Activated naive CD4-positive, alpha-beta T cell treated with anti-CD3 and anti-CD28 coated beads, Interleukin-2, amount 50 U/mL, for 72 hours (primary cell): ENCODE measurements at places on chromosomes 6 and 20.

GRCh38 chr20:50089140-50089786, 23.7 kb downstream of the UBE2V1 start:
- no peak for DNase-seq

- DNase-seq: no peak
Observed at GRCh38 chr6:128068119-128068479, 167.2 kb upstream of the THEMIS start.

DNA sequence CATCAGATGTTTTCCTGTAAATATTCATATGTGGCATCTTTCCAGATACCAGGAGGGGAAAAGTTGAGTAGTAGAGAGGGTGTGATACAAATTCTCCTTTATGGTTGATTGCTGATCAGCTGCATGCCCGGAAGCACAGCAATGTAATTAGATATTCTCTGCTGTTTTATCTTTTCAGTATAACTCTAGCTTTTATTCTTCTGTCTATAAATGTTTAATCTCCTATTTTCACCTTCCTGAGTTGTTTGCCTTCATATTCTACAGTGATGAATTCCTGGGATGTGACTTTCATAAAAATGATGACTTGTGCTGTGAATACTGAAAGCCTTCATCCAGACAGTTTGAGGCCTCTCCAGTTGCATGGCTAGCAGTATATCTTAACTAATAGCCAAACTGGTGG, 53.7 kb downstream of the SH3BGRL2 start:
- no peak for DNase-seq

- no peak for DNase-seq
Observed at GRCh38 chr20:59160389-59161115, 3.1 kb upstream of the ZNF831 start.

DNA sequence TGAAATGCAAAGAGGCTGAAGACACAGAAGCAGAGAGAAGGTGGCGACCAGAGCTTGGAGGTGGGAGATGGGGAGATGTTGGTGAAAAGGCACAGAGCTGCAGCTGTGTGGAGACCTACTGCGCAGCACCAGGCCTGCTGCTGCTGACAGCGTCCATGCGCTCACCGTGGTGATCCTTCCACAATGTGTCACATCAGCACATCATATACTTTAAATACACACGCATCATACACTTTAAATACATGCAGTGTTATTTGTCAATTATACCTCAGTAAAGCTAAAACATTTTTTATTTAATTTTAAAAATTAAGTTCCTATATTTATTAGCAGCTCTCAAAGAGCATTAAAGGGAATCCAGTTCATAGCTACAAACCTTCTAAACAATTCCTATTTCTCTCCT, 200.9 kb downstream of the TTLL2 start:
- DNase-seq: no peak

- DNase-seq: no peak
Observed at GRCh38 chr20:13340088-13340487, 119.0 kb downstream of the ISM1 start.

GRCh38 chr6:37056439-37057127, 51.1 kb downstream of the FGD2 start:
- no peak for DNase-seq

DNA sequence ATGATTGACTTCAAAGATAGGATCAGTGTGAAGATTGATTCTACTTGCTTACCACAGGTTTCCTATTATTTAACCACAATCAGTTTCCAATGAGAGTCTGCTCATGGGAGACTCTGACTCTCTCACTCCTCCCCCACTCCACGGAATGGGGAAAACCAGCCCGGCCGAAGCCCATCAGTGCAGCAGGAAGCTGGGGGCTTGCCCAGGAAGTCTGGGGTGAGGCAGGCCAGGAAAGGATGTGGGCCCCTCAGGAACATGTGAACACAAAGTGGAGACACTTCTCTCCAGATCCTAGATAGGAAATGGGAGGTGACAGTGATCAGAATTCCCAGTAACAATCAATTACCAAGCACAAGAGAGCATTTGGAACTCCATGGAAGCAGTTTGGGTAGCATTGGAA, 144.2 kb downstream of the TTLL2 start:
- no peak for DNase-seq

GRCh38 chr6:12309070-12309469, 18.9 kb downstream of the EDN1 start:
- no peak for DNase-seq

- no peak for DNase-seq
Observed at GRCh38 chr6:158219228-158219627, 51.1 kb downstream of the GTF2H5 start.

DNA sequence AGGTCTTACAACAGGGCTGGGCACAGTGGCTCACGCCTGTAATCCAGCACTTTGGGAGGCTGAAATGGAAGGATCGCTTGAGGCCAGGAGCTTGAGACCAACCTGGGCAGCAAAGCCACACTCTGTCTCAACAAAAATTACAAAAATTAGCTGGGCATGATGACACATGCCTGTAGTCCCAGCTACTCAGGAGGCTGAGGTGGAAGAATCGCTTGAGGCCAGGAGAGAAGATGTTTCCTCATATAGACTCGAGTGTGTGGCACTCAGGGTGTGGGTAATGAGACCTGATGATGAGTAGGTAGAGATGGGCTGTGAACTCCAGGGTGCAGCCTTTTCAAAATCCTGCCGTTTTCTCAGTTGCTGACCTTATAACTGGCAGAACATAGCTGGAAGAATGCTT, 125.3 kb upstream of the FOXO3 start:
- DNase-seq: no peak

DNA sequence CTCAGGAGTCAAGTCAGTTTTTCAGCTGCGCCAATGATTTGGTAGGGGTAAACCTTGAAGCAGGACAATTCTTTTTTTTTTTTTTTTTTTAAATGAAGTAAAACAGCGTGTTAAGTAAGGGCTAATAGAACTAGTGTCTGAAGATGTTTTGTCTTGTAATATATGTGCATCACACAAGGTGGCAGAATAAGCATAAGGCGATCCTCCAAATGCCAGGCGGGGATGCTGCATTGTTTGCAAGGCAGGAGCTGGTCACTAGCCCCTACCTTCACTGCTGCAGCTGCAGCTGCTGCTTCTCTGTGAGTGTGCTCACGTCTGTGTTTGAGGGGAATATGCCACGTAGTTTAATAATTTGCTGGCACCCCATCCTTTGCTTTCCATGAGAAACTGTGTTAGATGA, 272.7 kb upstream of the MAP3K7 start:
- no peak for DNase-seq

- no peak for DNase-seq
Observed at GRCh38 chr6:107179004-107179403, 63.7 kb upstream of the BEND3 start.

DNA sequence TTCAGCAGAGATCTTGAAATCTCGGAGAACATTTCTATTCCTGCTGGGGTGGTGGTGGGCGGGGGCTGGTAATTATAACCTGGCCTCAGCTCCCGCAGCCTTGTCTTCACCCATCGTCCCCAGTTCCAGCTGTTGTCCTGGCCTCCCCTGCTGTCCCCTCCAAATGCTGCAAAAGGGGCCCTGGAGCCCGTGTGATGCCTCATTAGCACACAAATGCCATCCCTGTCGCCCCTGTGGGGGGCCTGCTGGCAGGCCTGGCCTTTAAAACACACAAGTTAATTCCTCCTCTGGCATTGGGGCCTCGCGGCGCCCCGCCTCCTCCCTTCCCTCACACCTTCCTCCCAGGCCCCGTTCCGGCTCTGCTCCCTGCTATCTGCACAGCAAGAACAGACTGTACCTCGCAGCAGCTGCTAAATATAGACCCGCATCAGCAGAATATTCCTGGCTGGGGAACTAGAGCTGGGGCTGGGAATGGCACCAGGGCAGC, 85.7 kb downstream of the CDH22 start:
- no peak for DNase-seq

- no peak for DNase-seq
Observed at GRCh38 chr6:15897063-15897876, 231.6 kb upstream of the MYLIP start.

DNA sequence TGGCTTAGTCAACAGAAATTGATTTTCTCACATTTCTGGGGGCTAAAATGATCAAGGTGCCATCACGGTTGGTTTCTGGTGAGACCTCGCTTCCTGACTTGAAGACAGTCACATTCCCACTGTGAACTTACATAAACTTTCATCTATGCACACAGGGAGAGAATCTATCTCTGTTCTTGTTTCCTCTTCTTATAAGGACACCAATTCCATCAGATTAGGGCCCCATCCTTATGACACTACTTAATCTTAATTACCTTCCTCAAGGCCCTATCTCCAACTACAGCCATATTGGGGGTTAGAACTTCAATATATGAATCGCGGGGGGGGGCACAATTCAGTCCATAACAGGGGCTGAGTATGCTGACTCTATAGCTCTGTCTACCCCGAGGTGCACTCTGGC, 10.6 kb upstream of the SCGN start:
- DNase-seq: no peak

- DNase-seq: no peak
Observed at GRCh38 chr6:16358531-16359138, 120.2 kb downstream of the GMPR start.

DNA sequence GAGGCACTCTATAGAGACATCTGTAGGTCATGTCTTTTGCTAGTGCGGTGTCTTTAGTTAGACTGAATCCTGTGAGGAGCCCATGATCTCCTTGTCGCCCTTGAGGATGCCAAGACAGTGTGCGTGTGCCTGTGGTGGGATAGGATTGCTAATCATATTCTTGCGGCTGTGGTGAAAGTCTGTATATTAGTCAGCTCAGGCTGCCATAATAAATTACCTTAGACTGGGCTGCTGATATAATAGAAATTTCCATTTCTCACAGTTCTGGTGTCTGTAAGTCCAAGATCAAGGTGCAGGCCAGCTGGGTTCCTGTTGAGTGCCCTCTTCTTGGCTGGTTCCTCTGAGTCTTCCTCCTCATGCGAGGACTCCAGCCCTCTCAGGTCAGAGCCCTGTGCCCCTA, 141.2 kb downstream of the JARID2 start:
- DNase-seq: no peak

DNA sequence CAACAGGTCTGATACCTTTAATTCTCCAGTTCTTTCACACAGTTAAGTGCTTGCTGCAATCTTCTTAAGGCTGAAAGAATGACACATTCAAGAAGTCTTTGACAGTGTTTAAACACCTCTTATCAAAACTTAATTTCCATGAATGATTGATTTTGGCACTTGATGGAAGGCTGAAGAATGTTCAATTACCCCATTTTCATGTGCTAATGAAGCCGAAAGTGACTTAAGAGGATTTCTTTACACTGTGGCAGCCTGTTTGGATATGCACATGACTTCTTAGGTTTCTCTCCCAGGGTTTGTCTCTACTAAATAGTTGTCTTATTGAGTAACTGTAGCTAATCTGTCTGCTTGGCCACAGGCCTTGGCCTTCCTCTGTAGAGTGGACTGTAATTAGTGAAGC, 81.1 kb upstream of the PRDM1 start:
- no peak for DNase-seq

- no peak for DNase-seq
Observed at GRCh38 chr6:99490608-99491007, 24.6 kb downstream of the USP45 start.

GRCh38 chr6:72464791-72465691, 156.8 kb upstream of the KCNQ5 start:
- no peak for DNase-seq

DNA sequence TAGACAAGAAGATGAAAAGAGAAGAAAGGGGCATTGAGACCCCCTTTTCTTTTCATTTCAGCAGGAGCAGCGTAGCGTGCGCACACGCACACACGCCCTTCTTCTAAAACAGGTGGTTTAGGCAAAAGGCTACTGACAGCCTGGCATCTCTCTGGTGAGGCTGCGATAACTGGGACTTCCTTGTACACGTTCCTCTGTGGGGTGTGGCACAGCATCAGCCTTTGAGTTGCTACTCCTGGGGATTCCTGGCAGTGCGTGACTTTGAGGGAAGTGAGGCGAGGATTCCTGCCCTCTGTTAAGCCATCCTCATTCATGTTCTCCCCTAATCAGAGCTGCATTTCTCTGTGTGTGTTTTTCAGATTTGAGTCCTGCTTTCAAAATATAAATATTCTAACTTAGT, 94.7 kb downstream of the TMEM170B start:
- no peak for DNase-seq

DNA sequence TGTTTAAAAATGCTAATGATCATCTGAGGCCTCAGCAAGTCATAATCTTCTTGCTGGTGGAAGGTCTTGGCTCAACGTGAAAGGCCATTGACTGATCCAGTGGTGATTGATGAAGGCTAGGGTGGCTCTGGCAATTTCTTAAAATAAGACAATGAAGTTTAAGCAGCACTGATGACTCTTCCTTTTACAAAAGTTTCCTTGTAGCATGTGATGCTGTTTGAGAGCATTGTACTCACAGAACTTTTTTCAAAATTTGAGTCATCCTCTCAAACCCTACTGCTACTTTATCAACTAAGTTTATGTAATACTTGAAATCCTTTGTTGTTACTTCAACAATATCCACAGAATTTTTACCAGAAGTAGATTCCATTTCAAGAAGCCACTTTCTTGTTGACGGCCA, 382.3 kb downstream of the ESR1 start:
- no peak for DNase-seq

DNA sequence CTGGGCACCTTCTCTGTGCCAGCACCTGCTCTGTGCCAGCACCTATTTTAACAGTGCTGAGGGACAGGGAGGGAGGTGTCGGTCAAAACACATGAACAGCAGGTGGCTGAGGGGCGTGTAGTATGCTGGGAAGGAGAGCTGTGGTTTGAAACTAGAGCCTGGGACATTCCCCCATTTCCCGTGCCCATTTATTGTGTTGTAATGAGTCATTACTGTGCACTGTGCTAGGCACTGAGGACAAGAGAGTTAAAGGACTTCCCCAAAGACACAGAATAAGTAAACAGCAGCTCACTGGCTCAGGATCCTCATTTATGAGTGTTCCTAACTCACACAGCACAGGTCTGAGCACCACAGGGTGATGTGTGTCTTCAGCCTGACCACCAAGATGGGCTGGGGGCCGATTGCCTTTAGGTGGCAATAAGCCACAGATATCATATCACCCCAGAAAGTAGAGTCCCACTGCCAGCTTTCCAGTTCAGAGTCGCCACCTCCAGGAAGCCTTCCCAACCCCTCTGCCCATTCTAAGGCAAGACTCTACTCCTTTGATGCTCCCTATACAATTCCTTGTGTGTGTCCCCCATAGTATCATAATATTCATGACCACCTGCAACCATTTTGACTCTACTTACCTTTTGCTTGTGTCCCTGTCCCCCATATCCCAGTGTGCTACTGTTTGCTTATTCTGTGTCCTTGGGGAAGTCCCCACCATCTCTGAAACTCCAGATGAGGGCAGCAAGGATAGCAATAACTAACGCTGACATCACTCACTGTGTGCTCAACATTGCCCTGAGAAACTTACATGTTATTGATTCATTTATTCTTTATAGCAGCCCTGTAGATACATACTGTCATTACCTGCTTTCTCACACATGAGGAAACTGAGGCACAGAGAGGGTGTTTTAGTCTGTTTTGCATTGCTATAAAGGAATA, 87.3 kb downstream of the TOX2 start:
- DNase-seq: no peak

DNA sequence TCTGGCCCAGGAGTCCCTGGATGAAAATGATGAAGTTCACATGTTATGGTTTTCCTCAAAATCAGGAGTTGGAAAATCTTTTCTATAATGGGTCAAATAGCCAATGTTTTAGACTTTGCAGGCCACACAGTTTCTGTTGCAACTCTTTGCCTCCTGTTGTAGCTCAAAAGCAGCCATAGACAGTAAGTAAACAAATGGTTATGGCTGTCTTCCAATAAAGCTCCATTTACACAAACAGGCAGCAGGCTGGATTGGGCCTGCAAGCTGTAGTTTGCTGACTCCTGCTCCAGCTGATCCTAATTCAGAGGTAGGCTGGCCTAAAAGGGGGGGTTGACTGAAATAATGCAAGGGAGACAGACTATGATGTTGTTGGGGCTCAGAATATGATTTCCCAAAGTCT, 33.0 kb downstream of the METTL24 start:
- DNase-seq: no peak
